ENCODE measurements at places on chromosomes 1 and 21. TPM values are rescaled to one million over a fixed set of nuclear protein-coding genes. Genes with fewer than 3 reads are reported as not detected.

The NR1I3 gene
- total RNA-seq: 0.20 TPM

The TDRD5 gene
- 0.29 TPM for total RNA-seq

The TMEM59 gene
- 112 TPM for total RNA-seq

The KRTAP10-3 gene
- not detected for total RNA-seq

GRCh38 chr1:70745199-70745598, 302.4 kb downstream of the PTGER3 start:
- DNase-seq: peak; percentile 66

DNA sequence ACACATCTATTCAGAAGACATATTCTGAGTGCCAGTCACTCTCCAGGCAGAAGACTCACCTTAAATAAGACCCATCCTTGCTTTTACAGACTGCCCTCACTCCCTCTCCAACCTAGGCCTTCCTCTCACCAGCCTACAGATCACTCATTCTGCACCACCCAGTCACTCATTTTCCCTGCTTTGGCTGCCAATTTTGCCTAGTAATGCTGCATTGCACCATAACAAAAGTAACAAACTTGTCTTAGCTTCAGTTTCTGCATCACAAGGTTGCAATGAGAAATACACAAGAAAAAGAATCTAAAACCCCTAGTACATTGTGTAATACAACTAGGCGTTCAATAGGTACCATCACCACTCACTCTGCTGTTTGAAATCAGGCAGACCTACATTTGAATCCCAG, 292.4 kb downstream of the PLPP3 start:
- DNase-seq: no peak

GRCh38 chr1:194367121-194367520, 1180.7 kb upstream of the B3GALT2 start:
- DNase-seq: no peak

GRCh38 chr1:157438146-157438545, 114.2 kb downstream of the FCRL5 start:
- no peak for DNase-seq

DNA sequence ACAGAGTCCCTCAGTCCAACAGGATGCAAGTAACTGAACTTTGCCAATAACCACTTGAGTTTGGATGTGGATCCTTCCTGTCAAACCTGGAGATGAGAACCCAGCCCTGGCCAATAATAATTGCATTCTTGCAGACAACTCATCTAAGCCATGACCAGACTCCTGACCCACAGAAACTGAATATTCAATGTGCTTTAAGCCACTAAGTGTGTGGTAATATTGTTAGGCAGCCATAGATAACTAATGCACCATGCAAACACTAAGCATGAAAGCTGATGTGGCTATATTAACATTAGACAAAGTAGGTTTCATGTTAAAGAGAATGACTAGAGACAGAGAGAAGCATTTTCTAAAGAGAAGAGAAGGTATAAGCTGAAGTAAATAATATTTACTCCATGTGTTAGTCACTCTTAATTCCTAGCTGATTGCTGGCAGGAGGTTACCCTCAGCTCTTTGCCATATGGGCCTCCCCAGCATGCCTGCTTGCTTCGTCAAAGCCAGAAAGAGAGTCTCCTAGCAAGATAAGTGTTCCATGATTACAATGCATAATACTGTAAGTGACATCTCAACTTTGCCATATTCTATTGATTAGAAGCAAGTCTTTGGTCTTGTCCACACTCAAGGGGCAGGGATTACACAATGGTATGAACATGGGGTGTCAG, 276.4 kb upstream of the PLXNA2 start:
- DNase-seq: peak; percentile 22

DNA sequence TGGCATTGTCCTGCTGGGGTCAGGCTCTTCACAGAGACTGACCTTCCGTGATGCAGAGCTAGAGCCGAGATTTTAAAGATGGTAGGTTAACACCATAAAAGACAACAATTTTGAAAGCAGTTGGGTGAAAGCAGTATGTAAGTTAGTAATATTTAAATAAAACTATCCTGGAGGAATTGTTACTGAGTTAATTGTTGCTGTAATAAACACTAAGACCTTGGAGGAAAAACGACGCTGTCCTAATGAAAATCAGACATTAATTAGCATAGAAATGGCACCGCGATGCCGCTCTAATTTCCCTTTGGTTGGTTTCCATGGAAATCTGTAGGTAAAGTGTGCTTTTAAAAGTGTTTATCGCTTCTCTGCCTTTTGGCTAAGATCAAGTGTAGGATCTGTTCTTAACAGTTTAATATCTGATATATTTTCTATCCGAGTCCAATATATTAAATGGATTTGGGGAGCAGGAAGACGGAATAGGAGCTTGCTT, 745 bp upstream of the ANP32E start:
- no peak for DNase-seq

DNA sequence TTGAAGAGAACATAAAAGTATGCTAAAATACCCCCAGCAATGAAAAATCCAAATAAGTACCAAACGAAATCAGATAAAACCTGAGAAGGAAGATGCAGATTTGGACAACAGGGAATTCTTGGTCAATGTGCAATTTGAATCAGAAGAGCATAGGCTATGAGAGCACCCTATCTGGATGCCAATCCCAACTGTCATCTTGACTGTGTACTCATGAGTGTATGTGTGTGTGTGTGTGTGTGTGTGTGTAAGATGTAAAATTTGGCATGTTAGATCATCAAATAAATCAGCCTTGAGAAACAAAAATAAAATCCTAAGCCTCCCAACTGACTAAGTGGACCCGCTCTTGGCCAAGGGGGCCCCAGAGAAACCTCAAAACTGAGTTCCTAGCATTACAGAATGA, 18.0 kb upstream of the SPRR2G start:
- DNase-seq: no peak

GRCh38 chr1:182135946-182136345, 74.4 kb upstream of the ZNF648 start:
- no peak for DNase-seq

DNA sequence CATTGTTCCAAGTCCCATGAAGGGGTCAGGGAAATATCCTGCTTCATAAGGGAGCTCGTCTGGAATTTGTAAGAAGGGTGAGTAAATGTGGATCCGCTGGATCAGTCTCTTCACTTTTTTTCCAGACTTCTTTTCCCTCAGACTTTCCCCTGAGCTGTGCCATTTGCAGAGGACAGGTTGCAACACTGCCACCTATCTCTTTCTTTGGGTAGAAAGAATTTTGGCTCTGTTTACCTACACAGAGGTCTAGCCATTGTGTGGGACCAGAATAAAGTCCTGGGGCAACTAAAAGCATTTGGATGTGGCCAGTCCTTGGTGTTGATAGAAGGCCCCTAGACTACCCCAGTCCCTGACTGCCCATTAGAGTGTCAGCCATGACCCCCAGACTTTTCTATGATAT, 1146.7 kb upstream of the PRMT6 start:
- peak; percentile 52 for DNase-seq

DNA sequence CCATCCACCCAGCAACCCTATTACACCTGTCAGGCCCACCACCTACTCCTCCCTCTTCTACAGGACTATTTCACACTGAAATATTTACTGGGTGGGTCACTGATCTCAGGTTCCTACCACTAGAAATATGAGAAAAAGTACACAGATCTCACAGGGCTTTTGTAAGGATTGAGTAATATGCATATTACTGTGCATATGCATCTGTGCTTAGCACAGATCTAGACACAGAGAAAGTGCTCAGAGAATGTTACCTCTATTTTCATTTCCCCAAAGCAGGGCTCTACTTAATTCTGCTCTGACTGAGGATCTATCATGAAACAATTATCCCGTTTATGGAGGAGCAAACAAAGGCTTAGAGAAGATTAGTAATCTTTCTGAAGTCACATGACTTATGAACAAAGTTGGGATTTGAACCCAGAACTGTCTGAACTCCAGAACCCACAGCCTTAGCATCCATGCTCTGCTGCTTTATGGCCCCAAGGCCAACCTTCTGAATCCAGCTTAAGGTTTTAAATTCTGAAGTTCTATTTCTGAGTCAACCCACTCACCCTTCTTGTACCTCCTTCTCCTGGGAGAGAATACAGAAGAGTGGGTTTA, 11.8 kb downstream of the TSSK3 start:
- no peak for DNase-seq

Data from endodermal cell (in vitro differentiated cells).